ENCODE measurements at places on chromosomes 6 and 20. TPM values are rescaled to one million over a fixed set of nuclear protein-coding genes. Genes with fewer than 3 reads are reported as not detected.

Gene SMOC2
- 1.2 TPM for total RNA-seq

Gene C20orf202
- total RNA-seq, result 0.16 TPM

Gene CRISP3
- total RNA-seq, result 0.16 TPM

Gene NOX3
- total RNA-seq, result not detected

Gene IL20RA
- 0.16 TPM for total RNA-seq

Gene KIAA0408
- 116 TPM for total RNA-seq

Gene MYCT1
- 4.7 TPM for total RNA-seq

Gene ATAT1
- total RNA-seq, result 38.4 TPM

Gene SLC22A7
- total RNA-seq, result 0.31 TPM

Gene EDN1
- total RNA-seq, result 5.9 TPM

Gene KIAA1755
- 0.94 TPM for total RNA-seq

Gene TSPO2
- total RNA-seq, result not detected

Gene GSTA2
- not detected for total RNA-seq

Gene CARMIL1
- total RNA-seq, result 30.4 TPM

Gene PXDC1
- total RNA-seq, result 11.1 TPM

Gene NKAIN4
- 14.2 TPM for total RNA-seq

GRCh38 chr6:87251225-87251624, 71.2 kb upstream of the SMIM8 start:
- no peak for DNase-seq

GRCh38 chr6:154478701-154479060, 31.8 kb downstream of the CNKSR3 start:
- DNase-seq, result no peak

DNA sequence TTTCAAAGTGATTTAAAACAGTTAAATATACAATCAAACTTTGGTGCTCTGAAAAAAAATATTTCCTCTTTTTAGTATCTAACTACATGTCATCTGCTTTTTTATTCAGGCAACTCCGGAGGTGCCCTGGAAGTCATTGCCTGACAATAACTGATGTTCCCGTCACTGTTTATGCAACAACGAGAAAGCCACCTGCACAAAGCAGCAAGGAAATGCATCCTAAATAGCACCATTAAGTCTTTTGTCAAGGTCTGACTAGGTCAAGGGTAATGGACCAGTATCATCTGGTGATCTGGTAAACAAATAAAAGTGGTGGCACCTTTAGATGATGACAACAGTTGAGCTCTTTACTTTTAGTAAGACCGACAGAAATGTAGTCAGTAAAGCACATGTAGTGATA, 13.2 kb downstream of the FAM229B start:
- DNase-seq, result no peak

DNA sequence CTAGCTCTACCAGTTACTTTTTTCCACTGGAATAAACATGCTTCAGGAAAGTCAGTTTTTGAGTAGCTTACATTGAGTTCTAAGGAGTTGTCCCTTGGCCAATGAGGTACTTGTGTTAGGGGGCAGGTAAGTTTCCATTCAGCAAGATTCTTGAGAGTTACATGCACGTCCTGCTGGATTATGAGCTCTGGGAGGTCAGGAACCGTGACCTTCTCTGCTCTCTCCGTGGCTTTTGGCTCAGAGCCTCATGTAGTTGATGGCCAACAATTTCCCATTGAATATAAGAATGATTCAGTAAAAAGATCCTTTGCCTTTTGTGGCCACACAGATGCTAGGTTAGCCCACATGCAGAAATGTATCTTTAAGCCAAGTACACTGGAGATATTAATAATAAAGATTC, 181.8 kb upstream of the RALGAPA2 start:
- no peak for DNase-seq

DNA sequence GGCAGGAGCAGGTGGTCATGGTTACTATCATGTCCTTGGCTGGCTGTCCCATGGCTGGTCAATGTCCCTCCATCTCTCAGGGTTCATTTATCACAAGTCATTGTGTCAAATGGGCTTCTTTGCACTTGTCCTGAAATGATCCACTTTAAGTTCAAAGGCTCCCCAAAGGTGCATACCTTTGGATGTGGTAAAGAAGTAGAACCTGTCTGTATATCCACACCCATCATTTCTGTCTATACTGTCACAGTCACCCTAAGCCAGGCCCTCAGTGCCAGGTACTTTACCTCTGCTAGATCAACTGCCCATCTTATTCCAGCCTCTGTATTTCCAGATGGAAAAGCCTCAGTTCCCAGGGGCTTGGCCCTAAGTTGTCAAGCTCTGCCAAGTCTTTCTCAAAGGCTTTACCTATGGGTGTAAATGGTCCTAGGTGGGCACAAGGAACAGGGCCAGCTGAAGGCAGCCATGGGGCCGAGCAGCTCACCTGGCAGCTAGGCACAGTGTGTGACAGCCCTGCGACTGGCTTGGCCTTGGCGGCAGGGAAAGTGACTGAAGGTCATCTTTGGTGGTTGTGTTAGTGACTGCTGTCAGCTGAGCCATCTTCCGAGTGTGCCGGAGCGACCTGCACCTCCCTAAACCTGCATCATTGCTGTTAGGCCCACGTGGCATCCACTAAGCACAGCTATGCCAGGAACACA, 198.4 kb downstream of the SYNDIG1 start:
- DNase-seq, result no peak

- DNase-seq, result no peak
Measured at GRCh38 chr6:109445382-109445781, 4.9 kb downstream of the SMPD2 start.

DNA sequence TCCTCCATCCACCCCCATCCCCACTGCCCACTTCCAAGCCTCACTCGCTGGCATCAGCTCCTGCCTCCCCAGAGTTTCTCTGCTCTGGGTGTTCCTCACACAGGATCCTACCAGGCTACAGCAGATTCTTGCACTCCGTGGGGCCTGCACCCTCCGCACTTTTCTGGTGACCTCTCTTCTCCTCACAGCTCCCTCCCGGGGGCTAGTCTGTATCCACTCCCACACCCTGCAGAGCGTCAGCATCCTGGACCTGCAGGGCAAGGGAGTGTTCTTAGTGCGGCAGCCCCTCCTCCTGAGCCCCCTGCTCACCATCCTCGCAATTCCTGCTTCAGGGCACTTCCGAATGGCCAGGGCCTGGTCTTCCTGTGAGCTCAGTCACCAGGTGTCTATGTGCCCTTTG, 224.2 kb downstream of the DLL1 start:
- no peak for DNase-seq

GRCh38 chr6:107237992-107238660, 122.8 kb upstream of the BEND3 start:
- DNase-seq, result no peak

- no peak for DNase-seq
Measured at GRCh38 chr6:16440636-16441212, 202.3 kb downstream of the GMPR start.

DNA sequence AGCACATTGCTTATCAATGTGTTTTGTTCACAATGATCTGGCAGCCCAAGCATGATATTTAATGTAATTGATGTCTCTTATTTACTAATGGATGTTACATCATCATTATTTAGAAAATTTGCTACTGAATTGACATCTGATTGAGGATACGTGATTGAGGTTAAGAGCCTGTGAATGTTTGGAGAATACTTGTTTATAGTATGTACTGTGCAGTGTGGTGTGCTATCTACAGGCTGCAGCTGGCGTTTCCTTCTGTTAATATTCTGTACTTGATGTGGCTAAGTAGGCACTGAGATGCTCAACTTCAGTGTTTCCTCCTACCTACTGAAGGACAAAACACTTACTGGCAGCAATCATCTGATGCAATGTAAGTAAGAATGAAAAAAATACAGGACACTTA, 709.6 kb upstream of the FLRT3 start:
- no peak for DNase-seq

GRCh38 chr6:136163260-136163659, 86.9 kb downstream of the MTFR2 start:
- DNase-seq, result no peak

DNA sequence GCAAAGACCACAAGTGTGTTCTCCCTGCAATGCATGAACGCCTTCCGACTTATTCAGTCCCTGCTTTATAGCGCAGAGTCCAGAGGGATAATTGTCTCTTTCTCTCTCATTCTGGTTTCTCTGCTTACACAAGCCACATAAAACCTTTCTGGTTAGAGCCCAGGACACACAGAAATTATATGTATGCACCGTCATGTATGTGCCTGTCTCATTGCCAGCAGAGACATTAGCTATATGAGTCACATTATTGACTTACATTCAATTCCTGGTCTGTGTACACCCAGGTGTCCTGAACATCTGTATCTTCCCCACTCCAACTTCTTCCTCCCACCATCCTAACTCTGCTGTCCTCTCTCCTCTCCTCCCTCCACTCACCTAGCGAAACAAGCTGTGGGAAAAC, 44.0 kb downstream of the LRFN2 start:
- no peak for DNase-seq

GRCh38 chr6:118558464-118559217, 10.5 kb downstream of the PLN start:
- DNase-seq, result no peak

DNA sequence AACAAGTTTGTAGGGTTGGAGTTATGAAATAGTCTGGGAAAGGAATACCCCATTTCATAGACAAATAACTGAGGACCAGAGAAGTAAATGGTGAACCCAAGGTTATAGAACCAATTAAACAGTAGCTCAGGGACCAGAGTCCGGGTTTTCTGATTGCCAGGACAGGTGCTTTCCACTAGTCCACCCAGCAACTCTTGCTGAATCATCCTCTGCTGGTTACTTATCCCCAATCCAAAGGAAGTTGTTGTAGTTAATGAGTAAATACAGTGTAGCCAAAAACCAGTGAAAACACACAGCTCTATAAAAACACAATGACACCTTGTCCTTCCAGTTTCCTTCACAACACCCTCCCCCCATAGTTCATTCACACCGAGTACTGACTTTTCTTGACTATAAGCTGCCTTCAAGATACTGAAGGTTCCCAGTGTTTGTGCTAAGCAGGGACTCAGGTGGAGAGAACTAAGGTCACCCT, 766 bp upstream of the TINAG start:
- no peak for DNase-seq

DNA sequence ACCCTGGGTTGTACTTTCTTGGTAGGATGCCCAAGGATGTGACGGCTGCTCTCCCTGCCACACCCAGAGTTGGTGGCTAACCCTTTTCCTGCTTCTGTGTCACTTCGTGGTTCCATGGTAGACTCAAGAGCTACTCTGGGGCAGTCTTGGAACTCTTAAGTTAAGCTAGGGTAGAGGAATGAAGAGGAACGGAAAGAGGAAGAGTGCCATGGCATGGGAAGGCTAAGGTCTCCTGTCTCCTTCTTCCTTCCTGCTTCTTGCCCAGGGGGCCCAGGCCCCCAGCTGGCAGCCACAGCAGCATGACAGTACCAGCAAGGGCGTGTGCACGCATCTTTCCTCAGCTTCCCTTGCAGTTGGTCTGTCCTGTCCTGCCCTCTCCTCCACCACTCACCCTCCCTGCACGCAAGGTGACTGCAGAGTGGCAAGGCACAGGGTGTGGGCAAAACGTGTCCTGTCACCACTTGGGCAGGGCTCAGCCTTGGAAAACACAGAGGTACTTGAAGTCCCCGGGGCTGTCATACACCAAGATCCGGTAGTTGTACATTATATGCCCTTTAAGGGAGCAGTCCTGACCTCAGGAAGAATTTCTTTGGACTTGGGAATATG, 39.8 kb upstream of the TGM3 start:
- DNase-seq, result no peak

DNA sequence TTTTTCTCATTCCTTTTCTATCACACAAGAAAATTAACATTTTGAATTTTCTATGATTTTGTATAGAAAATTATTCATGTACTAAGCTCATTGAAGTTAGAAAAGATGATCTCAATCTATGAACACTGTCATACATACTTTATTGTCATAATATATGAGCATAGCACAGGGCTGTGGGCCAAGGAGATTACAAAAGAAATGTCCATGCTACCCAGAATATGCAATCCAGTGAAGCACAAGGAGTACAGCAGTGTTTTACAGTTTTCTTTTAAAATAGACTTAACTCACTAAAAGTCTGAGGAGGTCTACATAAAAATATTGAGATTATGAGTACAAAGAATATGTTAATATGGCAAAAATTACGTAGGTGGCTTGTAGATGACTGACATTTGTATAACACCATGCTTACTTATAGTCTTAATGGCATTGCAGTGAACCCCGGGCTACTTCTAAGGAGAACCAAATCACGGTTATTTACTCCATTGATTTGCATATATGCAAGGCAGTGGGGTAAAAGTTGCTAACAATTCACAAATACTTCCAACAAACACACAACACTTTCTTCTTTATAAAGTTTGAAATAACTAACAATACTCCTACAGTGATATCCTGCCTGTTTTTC, 257.1 kb downstream of the BCKDHB start:
- no peak for DNase-seq

- DNase-seq, result no peak
Measured at GRCh38 chr6:105226598-105227294, 46.9 kb upstream of the POPDC3 start.

DNA sequence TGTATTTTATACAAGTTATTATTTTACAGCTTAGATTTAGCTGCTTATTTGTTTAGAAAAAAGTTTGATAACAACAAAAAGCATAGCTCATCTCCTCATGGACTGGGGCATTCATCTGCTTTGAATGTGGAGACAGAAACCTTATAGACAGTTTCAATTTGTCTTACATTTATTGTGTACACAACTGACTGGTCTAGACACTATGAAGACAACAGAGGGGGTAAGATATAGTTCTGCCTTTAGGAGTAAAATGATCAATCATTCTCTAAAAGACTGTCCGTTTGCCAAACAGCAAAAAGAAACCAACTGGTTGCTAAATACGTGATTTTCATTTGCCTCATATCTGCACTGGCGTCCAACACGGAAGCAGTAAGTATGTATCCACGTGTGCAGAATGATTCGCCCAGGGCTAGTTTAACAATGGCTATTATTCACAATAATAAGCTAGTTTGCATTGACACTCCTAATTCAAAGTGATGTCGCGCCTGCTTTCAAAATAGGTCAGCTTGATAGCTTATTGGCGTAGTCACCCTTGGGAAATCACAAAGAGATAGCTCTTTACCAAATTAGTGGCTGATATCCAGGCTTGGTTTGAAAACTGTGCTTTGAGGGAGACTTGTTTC, 153.6 kb downstream of the BMP2 start:
- no peak for DNase-seq

GRCh38 chr6:43391440-43392031, 22.1 kb upstream of the ZNF318 start:
- DNase-seq, result no peak

- DNase-seq, result peak; percentile 46
Measured at GRCh38 chr6:131062241-131063027, 611 bp downstream of the EPB41L2 start.

- no peak for DNase-seq
Measured at GRCh38 chr20:47708140-47708807, 77.0 kb downstream of the SULF2 start.

GRCh38 chr6:69624944-69625343, 171.9 kb downstream of the LMBRD1 start:
- no peak for DNase-seq

All from occipital lobe (tissue), 3 donors.